Adrenal gland (tissue), 19 donors: ENCODE measurements at places on chromosomes 1 and 21. TPM values are rescaled to one million over a fixed set of nuclear protein-coding genes. Genes with fewer than 3 reads are reported as not detected.
A peak's percentile ranks its signal among the peaks of the same experiment; 100 is the strongest.

DNA sequence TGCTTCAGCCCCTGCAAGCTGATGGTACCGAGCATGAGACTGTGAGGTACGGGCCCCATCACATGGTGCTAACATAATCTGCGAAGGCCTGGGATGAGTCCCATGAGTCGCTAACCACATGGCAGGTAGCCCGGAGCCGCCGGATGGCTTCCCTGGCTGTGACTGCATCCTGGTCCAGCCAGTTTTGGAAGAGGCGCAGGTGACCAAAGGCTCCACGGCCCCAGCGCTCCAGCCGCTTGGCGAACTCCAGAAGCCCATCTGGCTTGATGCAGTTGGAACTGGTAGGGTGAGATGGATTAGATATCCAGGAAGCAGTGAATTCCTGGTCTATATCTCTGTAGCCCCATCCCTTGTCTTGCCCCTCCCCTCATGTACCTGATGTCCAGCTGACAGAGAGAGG, 24.6 kb downstream of the LRRC41 start:
- DNase-seq = no peak

Gene PTBP2
- 15.6 TPM for total RNA-seq

GRCh38 chr1:23589585-23589986, 30.3 kb upstream of the ID3 start:
- no peak for DNase-seq

GRCh38 chr1:15080328-15081007, 73.1 kb upstream of the TMEM51 start:
- DNase-seq = no peak

Gene NFASC
- total RNA-seq = 47.3 TPM

- no peak for DNase-seq
Measured at GRCh38 chr1:23400324-23401114, 24.0 kb downstream of the TCEA3 start.

Gene TAL1
- total RNA-seq = 6.0 TPM

- DNase-seq = peak; percentile 49
Measured at GRCh38 chr21:33433425-33434114, 30.4 kb downstream of the IFNGR2 start.

Gene CATSPERE
- total RNA-seq = 0.83 TPM

DNA sequence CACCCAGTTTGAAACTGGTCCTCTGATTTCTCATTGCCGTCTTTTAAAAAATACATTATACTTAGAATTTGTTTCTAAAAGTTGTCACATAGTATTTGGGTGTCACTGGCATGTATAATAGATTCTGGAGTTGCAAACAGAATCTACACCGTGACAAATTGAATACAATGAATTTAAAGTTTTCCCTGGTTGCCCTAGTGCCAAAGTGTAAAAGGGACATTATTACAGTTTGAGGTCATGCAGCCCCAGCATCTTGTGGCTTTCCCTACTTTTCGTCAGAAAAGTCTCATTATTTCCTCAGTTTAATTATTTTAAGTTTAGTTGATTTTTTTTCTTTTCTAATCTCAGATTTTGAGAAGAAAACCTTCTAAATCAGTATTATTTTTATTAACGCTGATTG, 155.9 kb downstream of the DISP1 start:
- DNase-seq = no peak

Gene SMIM1
- total RNA-seq = 18.2 TPM

DNA sequence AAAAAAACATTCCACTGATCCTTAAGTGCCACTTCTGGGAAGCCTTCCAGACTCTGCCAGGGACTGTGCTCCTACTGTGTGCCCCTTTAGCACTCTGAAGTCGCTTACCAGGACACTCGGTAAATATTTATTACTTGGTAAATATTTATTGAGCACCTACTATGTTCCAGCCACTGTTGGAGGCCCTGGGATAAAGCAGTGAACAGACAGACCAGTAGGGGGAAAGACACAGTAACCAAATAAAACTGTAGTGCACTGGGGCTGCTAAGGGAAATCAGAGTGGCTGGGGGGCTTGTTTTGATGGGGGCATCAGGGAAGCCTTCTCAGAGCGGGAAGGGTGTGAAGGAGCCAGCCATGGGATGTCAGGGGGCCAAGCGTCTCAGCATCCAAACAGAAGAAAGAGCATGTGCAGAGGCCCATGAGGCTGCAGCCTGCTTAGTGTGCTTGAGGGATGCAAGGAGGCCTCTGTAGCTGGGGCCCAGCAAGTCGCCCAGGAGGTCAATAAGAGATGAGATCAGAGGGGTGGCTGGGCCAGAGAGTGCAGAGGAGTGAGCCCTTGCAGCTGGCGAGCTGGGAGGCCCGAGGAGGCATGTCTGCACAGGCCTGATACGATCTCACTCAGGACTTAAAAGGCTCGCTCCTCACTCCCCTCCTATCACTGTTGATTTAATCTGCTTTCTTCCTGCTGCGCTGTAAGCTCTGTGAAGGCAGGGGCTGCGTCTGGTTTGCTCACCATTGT, 28.6 kb downstream of the KAZN start:
- DNase-seq = peak; percentile 23

Gene LDLRAD1
- total RNA-seq = 0.72 TPM

DNA sequence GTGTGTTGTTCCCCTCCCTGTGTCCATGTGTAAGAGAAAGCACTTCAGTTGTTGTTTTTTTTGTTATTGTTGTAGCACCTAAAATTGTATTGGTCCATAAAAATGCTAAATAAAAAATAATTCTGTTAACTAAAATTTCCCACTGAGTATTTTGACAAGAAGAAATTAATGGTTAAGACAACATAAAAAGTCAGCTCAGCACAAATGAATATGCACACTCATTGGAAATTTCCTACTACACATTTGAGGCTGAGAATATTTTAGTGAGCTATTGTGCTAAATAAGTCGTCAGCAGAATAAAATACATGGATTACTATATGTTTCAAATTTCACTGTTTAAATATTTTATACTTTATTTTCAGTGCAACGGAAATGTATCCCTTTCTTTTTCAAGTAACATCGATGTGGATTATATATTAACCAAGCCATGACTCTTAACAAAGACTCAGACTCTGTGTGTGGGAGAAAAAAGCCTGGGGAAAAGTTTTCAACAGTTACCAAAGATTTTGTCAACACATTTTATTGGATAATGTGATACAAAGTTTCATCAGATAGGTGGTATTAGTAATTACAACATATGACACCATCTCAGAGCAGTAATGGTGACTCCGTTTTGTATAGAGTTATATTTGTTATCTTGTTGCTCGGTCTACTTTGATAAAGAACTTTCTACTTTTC, 63.4 kb downstream of the LYPLAL1 start:
- DNase-seq = no peak

Gene FHAD1
- total RNA-seq = 0.21 TPM

- peak; percentile 4 for DNase-seq
Measured at GRCh38 chr21:45547545-45547900, 5.3 kb upstream of the SLC19A1 start.

- no peak for DNase-seq
Measured at GRCh38 chr1:111571239-111571638, 48.4 kb upstream of the RAP1A start.

DNA sequence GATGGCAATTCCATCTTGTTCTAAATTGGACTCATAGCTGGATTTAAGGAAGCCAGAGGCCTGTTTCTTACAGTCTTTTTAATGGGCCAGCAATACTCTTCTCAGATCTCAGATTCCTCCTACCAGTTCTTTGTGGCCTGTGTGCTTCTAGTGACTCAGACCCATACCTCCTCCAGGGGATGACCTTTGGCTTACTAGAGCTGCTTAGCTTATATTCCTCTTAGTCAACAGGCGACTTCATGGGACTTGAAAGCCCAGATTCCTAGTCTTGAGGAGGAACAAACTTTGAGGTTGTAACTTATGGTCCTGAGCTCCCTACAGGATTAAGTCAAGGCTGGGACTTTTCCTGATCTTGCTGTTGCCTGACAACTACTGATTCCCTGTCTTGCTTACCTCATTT, 12.4 kb upstream of the PAPPA2 start:
- DNase-seq = no peak

GRCh38 chr1:206911064-206911663, 10.6 kb downstream of the FCMR start:
- DNase-seq = peak; percentile 68

DNA sequence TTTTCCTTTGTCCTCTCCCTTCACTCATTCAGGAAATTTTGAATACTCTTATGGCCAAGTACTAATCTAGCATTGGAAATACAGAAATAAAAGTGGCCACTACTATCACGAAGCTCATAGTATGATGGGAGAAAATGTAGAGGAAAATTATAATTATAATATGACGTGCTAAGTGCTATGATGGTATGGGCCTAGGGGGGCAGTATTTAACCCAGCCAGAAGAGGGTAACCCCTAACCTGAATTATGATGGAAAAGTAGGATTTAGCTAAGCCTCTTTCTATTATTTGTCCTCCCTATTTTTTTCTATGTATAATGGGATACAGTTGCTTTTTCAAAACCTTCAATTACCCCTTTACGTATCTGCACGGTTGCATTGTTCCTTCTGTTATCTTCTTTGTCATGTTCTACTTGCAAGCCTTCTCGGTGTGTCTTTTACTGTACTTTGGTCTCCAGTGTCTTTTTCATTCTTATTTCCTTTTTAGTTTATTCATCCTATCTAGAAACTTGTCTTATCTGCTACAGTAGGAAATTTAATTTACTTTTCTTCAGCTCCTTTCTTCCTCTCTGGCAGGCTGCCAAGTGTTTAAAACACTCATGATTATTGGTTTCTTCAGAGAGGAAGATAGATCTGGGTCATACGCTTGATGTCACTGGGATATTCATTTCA, 88.8 kb upstream of the GPR52 start:
- DNase-seq = no peak

DNA sequence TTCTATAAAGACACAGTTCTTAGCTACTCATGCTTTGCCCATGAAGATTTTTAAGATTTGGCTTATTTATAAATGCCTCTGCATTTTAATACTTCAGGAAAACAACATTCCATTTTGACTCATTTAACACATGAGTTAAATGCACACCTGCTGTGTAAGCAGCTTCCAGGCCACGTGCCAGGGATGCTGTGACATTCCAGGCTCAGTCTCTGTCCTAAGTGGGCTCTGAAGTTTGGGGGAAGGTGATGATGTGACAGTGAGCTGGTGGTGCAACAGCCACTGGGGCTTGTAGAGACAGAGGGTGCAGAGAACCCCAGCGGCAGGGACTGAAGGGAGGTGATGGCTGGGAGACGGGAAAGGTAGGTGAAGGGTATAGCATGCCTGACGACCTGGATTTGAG, 40.7 kb downstream of the HHAT start:
- DNase-seq = no peak

Gene CLCA2
- not detected for total RNA-seq

Gene TMEM59
- 351 TPM for total RNA-seq

- DNase-seq = no peak
Measured at GRCh38 chr1:8745346-8745745, 72.1 kb downstream of the RERE start.

GRCh38 chr1:229127301-229127700, 143.6 kb upstream of the RAB4A start:
- DNase-seq = no peak

- DNase-seq = no peak
Measured at GRCh38 chr1:231935856-231936255, 309.3 kb downstream of the DISC1 start.

Gene GPA33
- not detected for total RNA-seq
